ENCODE measurements at places on chromosomes 1 and 21.

DNA sequence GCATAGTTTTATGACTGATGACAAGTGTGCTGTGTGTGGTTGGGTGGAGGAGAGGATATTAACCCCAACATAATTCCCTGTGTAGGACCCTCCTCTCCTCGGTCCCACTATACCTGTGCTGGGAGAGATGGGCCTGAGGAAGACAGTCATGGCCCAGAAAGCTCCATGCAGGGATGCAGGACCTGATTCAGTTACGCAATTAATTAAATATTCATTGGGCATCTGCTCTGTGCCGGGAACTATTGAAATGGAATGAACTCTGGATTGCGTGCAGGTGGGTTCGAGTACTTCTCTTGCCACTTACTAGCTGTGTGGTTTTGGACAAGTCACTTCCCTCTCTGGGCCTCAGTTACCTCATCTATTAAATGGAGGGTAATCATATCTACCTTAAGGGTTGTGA is 74.6 kb downstream of the CD247 start:
- DNase-seq = no peak

- peak; percentile 74 for DNase-seq
Measured at GRCh38 chr21:34640858-34641257, 25.9 kb upstream of the RCAN1 start.

- peak; percentile 66 for DNase-seq
Measured at GRCh38 chr1:59013276-59013927, 229.6 kb upstream of the JUN start.

DNA sequence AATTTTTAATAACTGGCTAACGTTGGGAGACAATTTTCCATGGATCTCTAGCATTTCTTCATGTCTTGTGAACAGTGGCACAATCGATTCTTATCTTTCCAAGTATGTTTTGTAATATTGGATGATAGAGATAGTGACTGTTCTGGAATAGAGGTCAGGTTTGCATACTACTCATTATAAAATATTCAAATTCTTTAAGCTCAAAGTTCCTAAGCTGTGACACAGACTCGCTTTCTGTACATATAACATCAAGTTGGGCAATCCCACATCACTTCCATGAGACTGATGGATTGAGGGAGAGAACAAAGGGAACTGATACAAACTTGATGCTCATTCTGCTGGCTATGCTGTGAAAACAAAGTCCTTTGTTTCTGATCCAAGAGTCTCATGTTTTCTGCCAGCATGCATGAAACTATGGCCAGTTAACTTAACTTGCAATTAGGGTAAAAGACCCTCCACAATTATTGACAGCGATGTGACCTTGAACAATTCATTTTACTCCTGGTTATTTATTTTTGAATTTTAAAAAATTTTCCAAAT is 392.4 kb downstream of the TTLL7 start:
- no peak for DNase-seq

- DNase-seq = peak; percentile 83
Measured at GRCh38 chr1:240031009-240031408, 60.7 kb upstream of the FMN2 start.

- DNase-seq = no peak
Measured at GRCh38 chr1:54465351-54465811, 59.2 kb upstream of the SSBP3 start.

- no peak for DNase-seq
Measured at GRCh38 chr1:54398963-54399528, 7.1 kb downstream of the SSBP3 start.

DNA sequence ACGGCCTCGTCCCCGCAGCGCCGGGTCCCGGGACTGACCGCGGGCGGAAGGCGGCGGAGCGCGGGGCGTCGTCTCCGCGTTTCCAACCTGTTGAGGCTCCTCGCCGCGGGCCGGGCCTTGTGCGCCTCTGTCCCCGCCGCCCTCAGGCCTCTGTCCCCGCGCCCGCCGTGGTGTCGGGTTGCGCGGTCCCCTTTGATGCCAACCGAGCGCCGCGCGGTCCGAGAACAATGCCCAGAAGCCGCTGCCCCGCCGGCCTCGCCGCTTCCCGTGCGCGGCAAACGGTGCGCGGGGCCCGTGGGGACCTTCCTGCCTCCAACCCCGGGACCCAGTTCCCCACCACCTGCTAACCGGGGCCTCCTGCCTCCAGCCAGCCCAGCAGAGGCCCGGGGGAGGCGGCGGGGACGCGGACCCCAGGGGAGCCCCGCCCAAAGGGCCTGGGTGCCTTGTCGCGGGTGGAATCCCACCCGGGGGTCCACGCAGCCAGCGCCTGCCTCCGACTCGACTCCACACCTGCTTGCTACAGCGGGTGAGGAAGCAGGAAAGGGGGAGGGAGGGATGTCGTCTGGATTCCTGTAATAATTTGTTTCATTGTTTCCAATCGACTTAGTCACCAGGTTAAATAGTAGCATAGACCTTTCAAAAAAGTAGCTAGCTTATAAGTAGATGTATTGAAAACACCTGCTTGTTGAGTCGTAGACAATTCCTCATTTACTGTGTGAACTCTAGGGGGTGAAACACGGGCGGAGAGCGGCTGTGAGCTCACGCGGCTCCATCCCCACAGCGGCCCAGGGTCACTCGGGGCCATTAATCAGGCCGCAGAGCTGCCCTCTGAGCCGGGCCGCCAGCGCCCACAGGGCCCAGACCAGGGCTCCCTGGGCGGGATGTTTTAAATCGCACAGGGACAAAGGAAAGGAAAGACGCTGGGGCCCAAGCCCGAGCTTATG is 1.1 kb downstream of the COL18A1 start:
- DNase-seq = no peak

DNA sequence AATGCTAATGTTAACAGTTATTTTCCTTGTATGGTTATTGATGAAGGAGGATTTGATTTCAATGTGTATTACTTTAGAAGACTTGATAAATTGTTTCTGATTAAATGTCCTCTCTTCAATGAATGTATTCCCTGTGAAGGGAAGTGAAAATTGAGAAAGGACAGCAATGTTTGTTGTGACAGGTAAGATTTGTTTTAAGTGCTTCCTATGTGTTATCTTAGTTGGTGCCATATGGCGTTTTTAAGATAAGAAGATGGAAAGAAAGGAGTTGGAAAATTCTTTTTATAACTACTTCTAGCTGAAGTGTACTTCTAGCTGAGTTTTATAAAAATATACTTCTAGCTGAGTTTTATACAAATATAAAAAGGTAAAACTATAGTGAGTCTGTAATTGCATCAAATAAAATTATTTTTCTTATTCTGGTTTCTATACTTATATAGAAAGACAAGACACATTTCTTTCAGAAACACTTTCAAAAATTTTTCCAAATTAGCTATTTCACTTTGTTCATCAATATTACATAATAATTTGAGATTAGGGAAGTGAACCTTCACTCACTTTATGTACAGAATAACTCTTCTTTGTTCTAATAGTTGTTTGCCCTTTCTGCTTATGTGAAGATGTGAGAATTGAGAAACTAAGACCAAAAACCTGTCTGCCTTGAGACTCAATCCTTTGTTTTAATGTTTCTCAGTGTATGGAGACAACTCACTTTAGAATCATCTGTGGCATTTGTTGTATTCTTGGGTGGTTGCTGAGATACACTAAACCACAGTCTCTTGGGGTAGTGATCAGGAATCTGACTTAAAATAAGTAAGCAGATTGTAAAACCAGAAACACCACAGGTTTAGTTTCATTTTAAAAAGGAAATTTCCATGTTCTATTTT is 382.9 kb upstream of the B3GALT2 start:
- peak; percentile 16 for DNase-seq

GRCh38 chr1:100736746-100737145 is 17.2 kb downstream of the VCAM1 start:
- no peak for DNase-seq
